Suprapubic skin (tissue), 4 donors: ENCODE measurements at places on chromosomes 7 and 10.

DNA sequence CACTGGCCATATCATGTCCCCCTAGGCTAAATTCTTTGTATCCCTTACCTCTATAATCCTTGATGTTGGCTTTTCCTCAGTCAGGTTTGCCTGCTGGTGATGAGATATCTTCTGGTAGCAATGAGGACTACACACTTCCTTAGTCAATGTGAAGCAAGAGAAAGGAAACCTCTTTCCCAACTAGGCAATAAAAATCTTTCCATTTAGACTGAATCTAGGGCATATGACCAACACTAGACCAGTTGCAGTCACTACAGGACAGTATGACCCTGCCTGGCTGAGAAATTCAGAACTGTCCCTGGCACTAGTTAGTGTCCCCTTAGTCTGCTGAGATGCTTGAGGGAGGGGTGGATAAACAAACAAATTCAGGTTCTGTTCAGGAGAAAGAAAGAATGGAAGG is 142.6 kb downstream of the RNLS start:
- H3K27me3 ChIP-seq = no peaks in the 10 kb centered on the region
- H3K4me3 ChIP-seq = no peak overlapping the region
- peaks cover 3% of the 10 kb centered on the region for H3K4me1 ChIP-seq
- no peak overlapping the region for H3K27ac ChIP-seq

DNA sequence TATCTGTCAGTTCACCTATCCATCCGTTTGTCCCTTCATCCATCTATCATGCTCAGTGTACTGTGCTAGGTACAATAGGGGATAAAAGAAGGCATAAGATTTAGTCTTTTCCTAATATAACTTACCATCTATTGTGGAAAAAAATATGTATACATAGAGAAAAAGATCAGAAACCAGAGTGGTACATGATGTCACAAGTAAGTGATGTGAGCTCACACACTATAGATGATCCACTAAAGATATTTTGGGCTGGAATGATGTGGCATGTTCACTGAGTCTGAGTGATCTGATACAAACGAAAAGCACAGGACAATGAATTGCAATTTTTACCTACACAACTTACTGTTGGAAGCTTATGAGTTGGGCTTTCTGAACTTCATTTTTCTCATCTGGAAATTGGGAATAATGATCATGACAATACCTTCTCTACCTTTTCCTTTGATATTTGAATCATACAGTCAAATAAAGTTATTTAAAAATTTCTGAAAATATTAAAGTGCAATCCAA is 2.7 kb upstream of the TFAM start:
- no peak overlapping the region for H3K4me3 ChIP-seq
- no peaks in the 10 kb centered on the region for H3K27me3 ChIP-seq
- H3K36me3 ChIP-seq = peaks cover under 1% of the 10 kb centered on the region
- no peak for DNase-seq

DNA sequence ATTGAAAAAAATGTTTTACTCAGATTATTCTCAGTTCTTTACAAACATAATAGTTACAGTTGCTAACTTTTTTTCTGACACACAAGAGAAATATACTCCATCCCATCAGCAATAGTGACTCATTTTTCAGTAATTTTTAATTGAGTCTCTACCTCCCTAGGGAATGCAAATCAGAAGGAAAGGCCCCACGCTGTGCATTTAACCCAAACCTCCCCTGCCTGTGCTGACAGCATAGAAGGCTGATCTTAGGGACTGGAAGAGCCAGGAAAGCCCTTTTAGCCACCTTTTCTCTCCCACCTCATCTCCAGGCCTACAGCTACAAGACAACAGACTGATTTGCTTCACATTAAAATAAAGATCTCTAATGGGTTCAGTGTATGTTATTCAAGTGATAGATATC is 24.7 kb upstream of the PIK3CG start:
- no peak overlapping the region for H3K4me3 ChIP-seq
- no peaks in the 10 kb centered on the region for H3K27me3 ChIP-seq
- DNase-seq = no peak
- H3K36me3 ChIP-seq = no peaks in the 10 kb centered on the region
- no peak overlapping the region for H3K27ac ChIP-seq
- H3K4me1 ChIP-seq = no peaks in the 10 kb centered on the region

- peak; percentile 89 for DNase-seq
- H3K27me3 ChIP-seq = no peaks in the 10 kb centered on the region
These were observed 94.1 kb downstream of the PIP4K2A start for GRCh38 chr10:22620140-22620857.

DNA sequence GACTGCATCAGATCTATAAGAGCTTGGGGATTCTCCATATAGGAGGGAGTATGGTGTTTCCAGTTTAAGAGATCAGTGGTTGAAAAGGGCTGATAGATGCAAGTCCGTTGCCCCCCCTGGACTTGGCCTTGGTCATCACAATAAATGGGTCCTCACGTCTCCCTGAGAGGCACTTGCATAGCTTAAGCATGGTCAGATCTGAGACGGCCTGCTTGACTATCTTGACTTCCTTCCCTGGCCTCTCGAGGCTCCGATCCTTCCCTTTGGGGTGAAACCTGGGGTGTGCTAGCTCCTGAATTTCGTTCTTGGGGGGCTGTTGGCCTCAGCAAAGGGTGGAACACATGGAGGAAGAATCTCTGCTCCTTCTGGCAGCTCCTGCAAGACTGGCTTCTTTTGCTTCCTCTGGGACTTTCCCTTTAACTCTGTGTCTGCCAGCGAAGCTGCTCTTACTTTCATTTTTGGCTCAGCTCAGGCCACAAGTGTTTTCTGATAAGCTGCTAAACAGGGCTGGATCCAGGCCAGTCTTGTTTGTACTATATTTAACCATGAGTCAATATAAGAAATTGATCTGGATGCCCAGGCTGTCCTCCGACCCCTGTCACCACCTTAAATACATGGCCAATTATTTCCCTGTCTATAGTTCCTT is 11.2 kb upstream of the ZNF485 start:
- no peaks in the 10 kb centered on the region for H3K36me3 ChIP-seq
- DNase-seq = no peak
- no peak overlapping the region for H3K27ac ChIP-seq
- peaks cover 4% of the 10 kb centered on the region for H3K27me3 ChIP-seq

GRCh38 chr10:35554461-35555056 is 50.6 kb upstream of the GJD4 start:
- no peak overlapping the region for H3K4me3 ChIP-seq
- no peaks in the 10 kb centered on the region for H3K4me1 ChIP-seq
- no peak for DNase-seq
- peaks cover 26% of the 10 kb centered on the region for H3K36me3 ChIP-seq
- H3K27ac ChIP-seq = no peak overlapping the region
- no peaks in the 10 kb centered on the region for H3K27me3 ChIP-seq

DNA sequence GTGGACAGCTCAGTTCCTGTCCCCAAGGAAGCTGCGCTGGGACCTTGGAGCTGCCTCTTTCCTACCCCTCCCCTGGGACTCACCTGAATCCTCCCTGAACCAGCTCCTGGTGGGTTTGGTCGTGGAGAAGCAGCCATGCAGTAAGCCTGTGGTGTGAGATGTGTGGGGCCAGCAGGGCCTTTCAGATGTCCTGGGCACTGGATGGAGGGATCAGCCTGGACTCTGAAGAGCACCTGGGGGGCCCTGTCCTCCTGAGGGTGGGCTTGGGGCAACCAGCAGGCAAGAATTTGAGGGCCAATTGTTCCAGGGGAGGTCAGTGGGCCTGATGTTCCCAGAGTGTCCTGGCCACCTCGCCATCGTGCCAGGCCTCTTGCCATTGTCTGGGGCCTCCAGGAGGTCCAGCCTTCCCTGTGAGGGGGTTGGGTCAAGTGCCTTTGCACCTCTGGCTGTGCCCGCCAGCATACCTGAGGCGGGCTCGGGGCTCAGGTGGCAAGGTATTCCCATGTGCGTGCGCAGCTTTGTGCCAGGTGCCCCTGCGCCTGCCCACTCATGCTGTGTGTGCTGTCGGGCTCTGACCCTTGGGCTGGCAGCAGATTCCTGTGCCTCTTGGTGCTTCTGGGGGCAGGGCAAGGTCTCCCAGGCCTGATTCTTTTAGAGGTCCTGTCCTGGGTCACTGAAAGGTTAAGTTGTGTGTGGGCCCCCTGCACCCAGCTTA is 7.3 kb downstream of the TRIM8 start:
- peaks cover 46% of the 10 kb centered on the region for H3K36me3 ChIP-seq
- no peak overlapping the region for H3K27ac ChIP-seq
- H3K4me3 ChIP-seq = no peak overlapping the region
- no peaks in the 10 kb centered on the region for H3K27me3 ChIP-seq

GRCh38 chr7:117202511-117202910 is 120.3 kb downstream of the WNT2 start:
- no peak overlapping the region for H3K4me3 ChIP-seq
- H3K36me3 ChIP-seq = peaks cover 4% of the 10 kb centered on the region
- no peaks in the 10 kb centered on the region for H3K27me3 ChIP-seq
- H3K4me1 ChIP-seq = no peaks in the 10 kb centered on the region

DNA sequence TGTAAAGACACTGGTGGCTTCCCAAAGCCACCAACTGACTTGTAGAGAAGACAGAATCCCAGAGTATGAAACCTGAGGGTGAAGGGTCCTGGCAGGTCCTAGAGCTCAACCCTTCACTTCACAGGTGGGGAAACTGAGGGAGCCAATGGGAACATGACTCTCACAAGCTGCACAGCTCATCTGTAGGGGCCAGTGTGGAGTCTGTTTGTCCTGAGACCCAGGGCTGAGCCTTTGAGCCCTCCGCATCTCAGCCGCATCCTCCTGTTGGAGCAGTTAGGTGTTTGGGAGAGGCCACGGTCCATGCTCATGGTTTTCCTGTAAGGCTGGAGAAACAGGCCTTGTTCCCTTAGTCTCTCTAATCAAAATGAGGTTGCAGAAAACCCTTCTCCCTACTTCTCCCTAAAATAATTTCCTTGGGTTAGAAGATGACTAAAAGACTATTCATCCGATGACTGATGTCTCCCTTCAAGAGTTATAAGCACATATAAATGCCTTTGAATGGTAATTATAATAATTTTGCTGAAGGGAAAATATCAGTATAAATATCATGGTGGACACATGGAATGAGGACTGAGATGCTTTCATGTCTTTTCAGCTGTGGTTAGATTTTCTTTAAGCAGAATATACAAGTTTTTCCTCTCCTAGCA is 10.3 kb downstream of the HTRA1 start:
- no peak overlapping the region for H3K27ac ChIP-seq
- H3K4me1 ChIP-seq = peaks cover 47% of the 10 kb centered on the region
- no peak for DNase-seq
- no peaks in the 10 kb centered on the region for H3K36me3 ChIP-seq
- H3K27me3 ChIP-seq = no peaks in the 10 kb centered on the region
- H3K4me3 ChIP-seq = no peak overlapping the region

GRCh38 chr10:76072384-76072783 is 641.0 kb downstream of the LRMDA start:
- peaks cover 4% of the 10 kb centered on the region for H3K4me1 ChIP-seq
- H3K27me3 ChIP-seq = no peaks in the 10 kb centered on the region
- H3K4me3 ChIP-seq = no peak overlapping the region
- DNase-seq = no peak
- no peaks in the 10 kb centered on the region for H3K36me3 ChIP-seq

DNA sequence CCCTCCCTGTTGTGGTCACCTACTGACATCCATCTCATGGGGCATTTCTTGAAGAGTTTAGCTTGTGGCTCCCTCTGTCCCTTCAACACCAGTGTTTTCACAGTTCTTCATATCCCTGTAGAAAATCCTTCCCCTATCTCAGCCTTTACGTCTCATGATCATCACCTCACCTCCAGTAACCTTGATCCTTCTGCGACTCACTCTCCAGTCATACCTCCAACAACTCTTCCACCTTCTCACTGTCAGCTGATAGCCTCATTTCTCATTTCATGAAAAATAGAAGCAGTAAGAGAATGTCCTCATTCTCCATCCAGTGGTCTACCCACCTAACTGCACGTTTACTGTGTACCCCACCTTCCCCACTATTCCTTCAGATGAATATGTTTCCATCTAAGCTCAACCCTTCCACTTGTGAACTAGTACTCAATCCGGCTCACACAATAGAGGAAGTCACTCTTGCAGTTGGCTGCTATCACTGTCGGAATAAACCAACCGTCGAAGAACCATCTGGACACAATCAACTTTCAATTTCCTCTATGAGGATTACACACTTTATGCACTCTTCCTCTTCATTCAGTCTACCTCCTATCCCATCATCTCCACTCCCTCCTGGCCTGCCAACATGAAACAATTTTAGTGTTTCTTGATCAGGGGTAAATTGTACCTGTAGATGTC is 256.0 kb downstream of the AHR start:
- H3K4me3 ChIP-seq = no peak overlapping the region
- no peak overlapping the region for H3K27ac ChIP-seq
- no peaks in the 10 kb centered on the region for H3K36me3 ChIP-seq
- DNase-seq = no peak
- peaks cover 19% of the 10 kb centered on the region for H3K4me1 ChIP-seq

GRCh38 chr7:44237696-44238095 is 36.9 kb downstream of the YKT6 start:
- H3K4me1 ChIP-seq = no peaks in the 10 kb centered on the region
- peaks cover 4% of the 10 kb centered on the region for H3K27me3 ChIP-seq
- no peaks in the 10 kb centered on the region for H3K36me3 ChIP-seq

DNA sequence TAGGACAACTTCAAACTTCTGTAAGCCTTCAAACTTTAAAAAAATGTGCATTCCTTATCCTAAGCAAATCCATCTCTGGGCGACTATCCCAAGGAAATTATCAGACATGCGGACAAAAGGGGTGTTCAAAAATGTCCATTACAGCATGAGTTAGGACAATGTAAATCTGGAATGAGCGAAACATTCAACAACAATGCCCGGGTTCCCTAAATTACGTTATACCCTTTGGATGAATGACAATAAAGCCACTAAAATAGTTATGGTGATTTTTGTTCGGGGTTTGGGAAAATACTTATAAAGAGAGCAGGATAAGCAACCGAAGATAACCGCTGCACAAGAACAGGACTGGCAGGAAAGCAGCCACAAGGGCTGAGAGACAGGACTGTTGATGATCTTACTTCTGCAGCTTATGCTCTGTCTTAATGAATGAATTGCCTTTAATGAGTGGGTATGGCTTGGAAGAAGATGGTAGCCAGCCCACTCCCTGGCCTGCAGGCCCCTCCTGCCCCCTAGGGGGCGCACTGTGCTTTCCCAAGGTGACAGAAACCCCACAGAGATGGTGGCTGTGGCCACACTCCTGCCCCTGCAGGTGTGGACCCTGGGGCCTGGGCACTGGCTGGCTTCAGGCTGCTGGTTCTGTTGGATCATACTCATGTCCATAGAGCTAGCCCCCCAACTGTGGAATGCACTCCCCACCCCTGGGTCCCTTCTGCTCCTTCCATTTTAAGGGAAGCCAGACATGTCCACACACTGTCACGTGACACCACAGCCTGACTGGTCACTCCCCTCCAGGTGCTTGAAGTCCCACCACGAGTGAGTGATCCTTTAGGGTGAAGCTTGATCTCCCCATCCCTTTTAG is 45.0 kb downstream of the ZCCHC24 start:
- no peaks in the 10 kb centered on the region for H3K36me3 ChIP-seq
- no peak overlapping the region for H3K4me3 ChIP-seq
- peaks cover 90% of the 10 kb centered on the region for H3K4me1 ChIP-seq
- no peaks in the 10 kb centered on the region for H3K27me3 ChIP-seq

GRCh38 chr7:99357701-99358490 is 16.6 kb upstream of the ARPC1B start:
- H3K4me1 ChIP-seq = no peaks in the 10 kb centered on the region
- DNase-seq = peak; percentile 60
- no peak overlapping the region for H3K27ac ChIP-seq
- H3K36me3 ChIP-seq = peaks cover 94% of the 10 kb centered on the region
- H3K27me3 ChIP-seq = no peaks in the 10 kb centered on the region
- H3K4me3 ChIP-seq = no peak overlapping the region
